ENCODE measurements at places on chromosomes 1 and 21.

- no peaks in the 10 kb centered on the region for H3K36me3 ChIP-seq
- H3K4me1 ChIP-seq: peaks cover 1% of the 10 kb centered on the region
- DNase-seq: no peak
- H3K4me3 ChIP-seq: no peak overlapping the region
- no peaks in the 10 kb centered on the region for H3K27me3 ChIP-seq
- no peak overlapping the region for H3K27ac ChIP-seq
Measured at GRCh38 chr1:193457676-193458075, 271.3 kb upstream of the B3GALT2 start.

DNA sequence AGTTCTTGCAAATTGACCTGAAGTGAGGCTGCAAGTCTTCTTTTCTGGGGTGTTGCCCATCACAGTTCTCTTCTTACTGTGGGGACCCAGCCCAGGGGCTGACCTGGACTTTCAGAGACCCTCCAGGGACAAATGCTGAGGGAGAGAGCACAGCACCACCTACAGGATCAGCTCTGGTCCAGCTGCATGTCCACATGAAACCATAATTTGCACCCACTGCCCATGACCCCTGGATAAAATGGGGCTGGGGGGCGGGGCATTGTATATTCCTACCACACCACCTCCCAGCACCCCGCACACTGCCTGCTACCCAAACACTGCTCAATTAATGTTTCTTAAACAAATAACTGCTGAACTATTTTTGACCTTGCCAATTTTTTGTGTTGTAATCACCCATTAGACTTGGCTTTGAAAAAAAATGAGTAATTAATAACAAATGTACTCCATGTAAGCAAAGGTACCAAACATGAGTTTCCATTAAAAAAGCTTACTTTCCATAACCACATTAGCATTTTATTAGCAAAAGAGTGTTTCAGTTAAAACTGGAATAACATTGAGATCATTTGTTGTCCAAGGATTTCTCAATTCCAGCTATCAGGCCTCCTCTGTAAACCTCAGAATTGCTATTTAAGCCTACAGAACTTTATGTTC lies 168.0 kb upstream of the RAB4A start:
- no peak overlapping the region for H3K4me3 ChIP-seq
- H3K27ac ChIP-seq: no peak overlapping the region
- DNase-seq: peak; percentile 55
- H3K36me3 ChIP-seq: no peaks in the 10 kb centered on the region
- H3K4me1 ChIP-seq: peaks cover 41% of the 10 kb centered on the region

DNA sequence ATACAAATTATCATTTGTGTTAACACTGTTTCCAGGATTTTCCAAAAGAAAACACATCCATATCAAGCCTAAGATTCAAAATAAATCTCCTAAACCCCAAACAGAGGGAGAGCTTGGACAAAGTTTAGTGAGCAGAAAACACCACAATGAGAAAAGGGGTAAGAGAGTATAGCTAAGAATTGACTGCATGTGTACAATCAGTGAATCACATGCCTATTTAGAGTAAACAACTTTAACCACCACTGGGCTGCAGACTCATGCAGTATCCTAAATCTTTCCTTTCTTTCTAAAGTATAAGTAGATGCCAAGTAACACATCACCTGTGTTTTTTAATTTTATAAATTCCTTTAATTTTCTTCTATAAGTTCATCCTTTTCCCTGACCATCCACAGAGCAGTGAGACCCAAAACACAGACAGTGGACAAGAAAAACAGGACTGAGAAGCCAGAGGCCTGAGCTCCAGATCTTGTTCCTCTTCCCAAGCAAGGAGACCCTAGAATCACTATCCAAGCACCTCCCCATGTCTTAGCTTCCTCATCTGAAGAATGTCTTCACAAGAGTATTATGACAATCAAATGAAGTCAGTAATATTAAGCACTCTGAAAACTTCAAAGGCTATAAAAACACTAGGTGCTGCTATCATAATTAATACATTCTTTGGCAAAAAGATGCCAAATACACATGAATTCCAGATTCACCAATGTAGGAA lies 93.1 kb downstream of the VAV3 start:
- H3K4me3 ChIP-seq: no peak overlapping the region
- H3K27me3 ChIP-seq: no peaks in the 10 kb centered on the region
- H3K4me1 ChIP-seq: no peaks in the 10 kb centered on the region
- DNase-seq: no peak
- H3K27ac ChIP-seq: no peak overlapping the region

- H3K4me1 ChIP-seq: peaks cover 29% of the 10 kb centered on the region
- H3K27ac ChIP-seq: no peak overlapping the region
- H3K36me3 ChIP-seq: peaks cover 4% of the 10 kb centered on the region
- DNase-seq: no peak
- H3K4me3 ChIP-seq: no peak overlapping the region
Measured at GRCh38 chr1:52551507-52552235, 1.2 kb downstream of the TUT4 start.

- H3K4me3 ChIP-seq: no peak overlapping the region
- DNase-seq: no peak
- no peak overlapping the region for H3K27ac ChIP-seq
- no peaks in the 10 kb centered on the region for H3K36me3 ChIP-seq
Measured at GRCh38 chr1:81197591-81197990, 603.1 kb upstream of the ADGRL2 start.

DNA sequence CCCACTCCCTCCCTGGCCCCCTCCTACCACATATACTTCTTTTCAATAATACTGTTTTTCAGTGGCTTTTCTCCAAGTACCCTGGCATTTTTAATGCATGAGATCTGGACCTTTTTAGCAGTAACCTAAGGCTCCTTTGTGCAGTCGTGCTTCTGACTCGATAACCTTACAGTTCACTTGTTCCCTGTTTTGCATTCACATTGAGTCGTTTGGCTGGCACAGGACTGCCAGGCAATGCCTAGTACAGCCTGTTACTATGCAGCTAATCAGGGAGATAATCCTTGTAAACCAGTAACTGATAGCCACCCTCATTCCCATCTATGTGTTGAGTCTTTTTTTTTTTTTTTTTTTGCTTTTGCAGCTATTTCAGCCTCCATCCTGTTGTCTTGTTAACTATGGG lies 3.7 kb downstream of the ATP1B1 start:
- H3K36me3 ChIP-seq: peaks cover 39% of the 10 kb centered on the region
- H3K4me3 ChIP-seq: peak overlapping the region; percentile 94
- DNase-seq: no peak

DNA sequence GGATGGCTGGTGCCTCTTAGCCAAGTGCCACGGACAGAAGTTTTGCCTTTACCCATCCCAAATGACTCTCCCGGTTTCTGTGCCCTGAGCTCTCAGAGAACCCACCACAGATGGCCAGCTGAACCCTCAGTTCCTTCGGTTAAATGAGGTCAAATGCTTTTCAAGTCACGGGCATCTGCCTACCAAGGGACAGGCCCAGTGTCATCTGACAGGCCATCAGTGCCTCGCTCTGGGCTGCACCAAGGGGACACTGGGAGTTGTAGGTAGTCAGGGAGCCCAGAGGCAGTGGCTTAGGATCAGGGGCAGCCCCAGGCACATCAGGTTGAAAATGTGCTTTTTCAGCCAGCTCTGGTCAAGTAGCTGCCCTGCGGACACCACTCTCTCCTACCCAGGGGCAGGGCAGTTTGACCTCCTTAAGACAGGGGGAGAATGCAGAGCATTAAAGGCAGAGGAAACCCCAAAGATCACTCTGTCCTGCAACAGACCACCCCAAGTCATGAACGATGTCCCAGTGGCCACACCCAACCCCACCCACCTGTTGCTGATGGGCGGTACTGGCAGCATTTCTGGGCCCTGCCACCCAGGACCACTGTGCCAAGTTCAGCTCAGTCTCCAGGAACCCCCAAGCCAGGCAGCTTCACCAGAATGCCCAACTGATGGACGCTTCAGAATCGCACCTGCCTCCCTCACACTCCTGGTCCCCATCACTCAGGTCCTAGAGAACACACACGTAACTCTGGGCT lies 60.7 kb downstream of the CASZ1 start:
- H3K27me3 ChIP-seq: peaks cover 21% of the 10 kb centered on the region
- no peaks in the 10 kb centered on the region for H3K36me3 ChIP-seq
- DNase-seq: no peak
- no peak overlapping the region for H3K27ac ChIP-seq
- peaks cover 16% of the 10 kb centered on the region for H3K4me1 ChIP-seq

DNA sequence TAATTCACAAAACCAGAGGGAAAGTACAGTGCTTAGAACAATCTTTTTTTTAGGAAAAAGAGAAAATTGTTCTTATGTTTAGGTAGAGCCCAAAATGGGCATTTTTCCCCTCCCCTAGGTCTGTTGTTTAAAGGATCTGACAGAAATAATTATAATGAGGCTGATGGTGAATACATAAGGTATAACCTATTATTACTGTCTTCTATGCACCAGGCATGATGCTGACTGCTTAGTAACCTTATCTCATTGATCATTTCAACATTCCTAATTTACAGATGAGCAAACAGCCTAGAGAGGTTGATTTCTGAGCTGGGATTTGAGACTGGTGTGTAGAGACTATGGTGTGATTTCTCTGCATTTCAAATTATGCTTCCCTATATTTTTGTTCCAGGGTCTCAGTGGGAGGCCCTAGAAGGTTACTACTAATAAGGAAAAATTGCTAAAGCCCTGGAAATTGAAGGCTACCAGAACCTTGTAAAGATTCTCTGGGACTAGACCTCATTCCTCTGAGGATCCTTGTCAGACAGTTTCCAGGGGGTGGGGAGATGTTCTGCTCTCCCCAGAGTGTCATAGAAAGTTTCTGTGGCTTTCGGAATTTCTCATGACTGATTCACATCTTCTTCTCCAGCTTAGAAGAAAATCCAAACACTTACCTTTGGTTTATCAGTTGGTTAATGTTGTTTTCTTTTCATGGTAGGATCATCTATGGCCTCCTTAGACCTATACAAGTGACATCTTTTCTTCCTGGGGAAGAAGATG lies 44.9 kb downstream of the ROR1 start:
- H3K4me1 ChIP-seq: peaks cover 51% of the 10 kb centered on the region
- H3K4me3 ChIP-seq: no peak overlapping the region
- H3K27me3 ChIP-seq: peaks cover 3% of the 10 kb centered on the region
- no peak overlapping the region for H3K27ac ChIP-seq
- H3K36me3 ChIP-seq: peaks cover 12% of the 10 kb centered on the region
- no peak for DNase-seq

DNA sequence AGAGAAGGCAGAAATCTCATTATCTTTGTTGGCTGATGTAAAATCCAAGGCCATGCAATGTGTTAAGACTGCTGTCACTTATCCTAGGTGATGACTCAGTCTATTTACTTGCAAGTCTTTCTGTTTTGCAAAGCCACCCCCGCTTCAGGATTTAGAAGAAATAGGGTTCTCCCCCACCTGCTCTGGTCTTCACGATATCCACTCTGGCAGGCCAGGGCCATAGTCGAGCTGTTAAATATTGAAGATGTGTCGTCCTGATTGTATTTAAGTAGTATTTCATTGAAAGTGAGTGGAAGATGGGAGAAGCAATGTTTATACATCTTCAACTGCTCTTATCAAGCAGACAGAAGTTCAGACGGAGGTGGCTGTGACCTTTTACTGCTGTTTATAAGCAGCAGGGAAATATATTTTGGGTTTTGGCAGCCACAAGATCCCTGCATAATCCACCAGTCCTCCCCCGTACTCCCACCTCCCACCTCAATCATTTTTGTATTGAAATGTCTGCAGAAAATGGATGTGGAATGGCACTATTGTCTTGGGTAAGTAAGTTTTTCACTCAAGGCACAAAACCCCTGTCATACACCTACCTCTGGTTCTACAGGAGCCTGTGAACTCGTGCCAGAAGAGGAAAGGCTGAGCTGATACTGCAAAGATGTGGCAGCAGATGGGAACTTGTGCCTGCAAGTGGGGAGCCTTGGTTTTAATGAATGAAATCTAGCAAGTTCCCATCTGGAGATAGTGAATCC lies 117.4 kb downstream of the MRPS6 start:
- DNase-seq: no peak
- peaks cover 5% of the 10 kb centered on the region for H3K4me1 ChIP-seq
- no peak overlapping the region for H3K27ac ChIP-seq
- H3K4me3 ChIP-seq: no peak overlapping the region

GRCh38 chr1:1889847-1890505 lies 911 bp downstream of the GNB1 start:
- H3K27me3 ChIP-seq: no peaks in the 10 kb centered on the region
- peaks cover 17% of the 10 kb centered on the region for H3K36me3 ChIP-seq
- H3K27ac ChIP-seq: peak overlapping the region; percentile 91
- peak overlapping the region; percentile 90 for H3K4me3 ChIP-seq

DNA sequence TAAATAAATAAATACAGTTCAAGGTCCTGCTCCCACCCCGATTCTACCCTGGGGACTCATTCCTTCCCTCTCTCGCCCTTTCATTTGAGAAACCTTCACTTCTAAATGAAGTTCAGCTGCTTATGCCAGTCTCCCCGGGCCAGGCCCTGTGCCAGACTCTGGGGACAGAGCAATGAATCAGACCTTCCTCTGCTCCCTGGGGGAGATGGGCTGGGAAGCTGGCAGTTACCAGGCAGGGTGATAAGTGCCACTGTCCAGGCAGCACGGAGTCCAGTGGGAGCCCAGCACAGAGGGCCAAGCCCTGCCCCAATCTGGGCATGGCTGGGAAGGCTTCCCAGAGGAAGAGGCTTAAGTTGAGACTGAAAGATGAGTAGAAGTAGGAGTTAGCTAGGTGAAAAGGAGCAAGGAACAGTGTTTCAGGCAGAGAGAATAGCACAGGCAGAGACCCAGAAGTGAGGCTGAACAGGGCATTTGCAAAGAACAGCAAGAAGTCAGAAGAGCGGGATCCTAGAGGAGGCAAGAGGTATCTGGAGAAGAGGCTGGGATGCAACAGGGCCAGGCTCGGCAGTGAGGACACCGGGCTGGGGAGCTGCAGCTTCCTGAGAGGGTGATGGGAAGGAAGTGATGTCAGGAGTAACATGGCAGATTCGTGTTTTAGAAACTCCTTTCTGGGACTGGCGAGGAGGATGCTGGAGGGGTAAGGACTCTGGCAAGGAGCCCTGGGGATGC lies 13.5 kb downstream of the KCNQ4 start:
- no peaks in the 10 kb centered on the region for H3K36me3 ChIP-seq
- H3K4me1 ChIP-seq: peaks cover 36% of the 10 kb centered on the region
- H3K4me3 ChIP-seq: peak overlapping the region; percentile 2
- H3K27ac ChIP-seq: no peak overlapping the region

- peaks cover 26% of the 10 kb centered on the region for H3K4me1 ChIP-seq
- no peak overlapping the region for H3K4me3 ChIP-seq
- no peaks in the 10 kb centered on the region for H3K36me3 ChIP-seq
Measured at GRCh38 chr1:107664982-107665925, 299.7 kb downstream of the VAV3 start.

DNA sequence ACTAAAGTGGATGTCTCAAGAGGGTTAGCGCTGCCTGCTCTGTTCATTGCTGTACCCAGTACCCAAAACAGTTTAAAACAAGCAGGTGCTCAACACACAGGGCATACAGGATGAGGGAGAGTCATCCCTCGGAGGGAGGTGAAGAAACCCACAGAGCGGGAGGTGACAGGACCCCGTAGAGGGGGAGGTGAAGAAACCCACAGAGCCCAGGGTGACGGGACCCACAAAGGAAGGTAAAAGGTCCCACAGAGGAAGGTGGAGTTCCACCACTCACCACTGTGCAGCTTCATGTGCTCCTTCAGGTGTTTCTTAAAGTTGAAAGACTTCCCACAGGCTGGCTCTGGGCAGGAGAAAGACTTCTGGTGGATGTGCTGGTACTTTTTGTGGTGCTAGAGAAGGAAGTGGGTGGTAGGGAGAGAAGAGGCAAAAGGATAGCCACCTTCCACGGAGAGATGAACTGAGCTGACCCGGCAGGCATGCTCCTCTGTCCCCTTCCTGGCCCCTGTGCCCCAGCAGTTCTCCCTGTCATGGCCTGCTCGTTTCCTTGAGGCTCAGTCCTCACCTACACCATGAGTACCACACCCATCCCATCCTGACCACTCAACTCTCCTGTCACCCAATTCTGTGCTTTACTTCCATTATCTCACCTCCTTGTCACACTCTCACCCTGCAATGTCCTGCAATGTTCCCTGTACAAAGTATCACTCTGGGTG lies 5.1 kb downstream of the ZNF692 start:
- H3K27me3 ChIP-seq: no peaks in the 10 kb centered on the region
- DNase-seq: no peak
- no peak overlapping the region for H3K4me3 ChIP-seq
- no peak overlapping the region for H3K27ac ChIP-seq
- peaks cover 5% of the 10 kb centered on the region for H3K4me1 ChIP-seq
- H3K36me3 ChIP-seq: peaks cover 16% of the 10 kb centered on the region

Measured in type B pancreatic cell (in vitro differentiated cells).